ENCODE measurements at places on chromosomes 13 and 19.

GRCh38 chr19:23983406-23983805 is 68.7 kb downstream of the ZNF726 start:
- no peak for DNase-seq

DNA sequence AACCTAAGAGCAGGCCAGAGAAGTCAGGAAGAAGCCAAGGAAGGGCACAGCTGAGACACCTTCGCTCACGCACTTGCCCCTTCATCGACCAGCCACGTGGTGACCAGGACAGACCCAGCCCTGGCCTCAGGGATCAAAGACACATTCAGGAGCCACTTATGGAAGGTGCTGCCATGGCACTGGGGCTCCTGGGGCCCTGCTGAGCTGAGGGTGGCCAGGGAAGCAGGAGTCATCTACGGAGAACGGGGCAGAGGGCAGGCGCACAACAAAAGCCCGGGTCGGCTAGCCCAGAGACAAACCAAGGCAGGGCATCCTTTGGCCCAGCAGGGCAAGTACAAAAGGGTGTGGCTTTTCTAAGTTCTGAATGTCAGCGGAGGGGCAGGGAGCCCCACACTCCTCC is 2.3 kb downstream of the PLPP2 start:
- no peak for DNase-seq

GRCh38 chr13:51793570-51794271 is 10.2 kb downstream of the DHRS12 start:
- DNase-seq = no peak

DNA sequence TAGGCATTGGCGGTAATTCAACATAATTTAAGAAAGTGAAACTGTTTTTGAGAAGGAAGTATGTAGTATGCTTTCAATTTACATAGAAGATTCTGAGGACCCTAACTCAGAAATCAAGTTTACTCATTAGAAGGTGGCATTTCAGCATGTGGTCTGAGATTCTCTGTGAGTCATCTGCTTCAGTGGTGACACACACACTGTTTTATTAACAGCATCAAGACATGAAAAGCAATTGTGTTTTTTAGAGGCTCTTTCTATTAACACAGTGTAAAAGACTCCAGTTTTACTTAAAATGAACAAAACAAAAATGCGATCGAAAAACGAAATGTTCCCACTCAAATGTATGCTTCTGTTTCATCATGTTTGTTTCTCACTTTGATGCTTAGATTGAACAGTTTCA is 802.1 kb upstream of the SLITRK6 start:
- no peak for DNase-seq

DNA sequence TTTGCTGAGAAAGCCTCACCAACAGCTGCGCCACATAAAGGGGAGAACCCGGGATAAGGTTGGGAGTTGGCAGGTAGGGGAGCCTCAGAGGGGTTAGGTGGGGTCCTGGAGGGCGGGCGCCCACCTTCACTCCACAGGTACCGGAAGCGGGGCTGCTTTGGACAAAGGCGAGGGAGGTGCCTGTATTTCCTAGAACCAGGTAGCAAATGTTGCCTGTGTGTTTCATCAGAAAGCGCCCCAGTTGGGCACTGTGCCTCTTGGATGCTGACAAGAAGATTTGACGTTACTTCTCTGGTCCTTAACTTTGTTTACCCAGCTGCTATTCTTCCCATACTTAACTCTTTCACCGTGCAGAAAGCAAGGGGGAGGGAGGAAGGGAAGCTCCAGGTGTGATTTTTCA is 278.9 kb downstream of the ZNF536 start:
- DNase-seq = no peak

- DNase-seq = no peak
Measured at GRCh38 chr13:77916488-77916887, 2.1 kb downstream of the EDNRB start.

- DNase-seq = no peak
Measured at GRCh38 chr13:43787518-43787891, 733 bp upstream of the ENOX1 start.

- no peak for DNase-seq
Measured at GRCh38 chr13:40206241-40207000, 460.0 kb downstream of the FOXO1 start.

DNA sequence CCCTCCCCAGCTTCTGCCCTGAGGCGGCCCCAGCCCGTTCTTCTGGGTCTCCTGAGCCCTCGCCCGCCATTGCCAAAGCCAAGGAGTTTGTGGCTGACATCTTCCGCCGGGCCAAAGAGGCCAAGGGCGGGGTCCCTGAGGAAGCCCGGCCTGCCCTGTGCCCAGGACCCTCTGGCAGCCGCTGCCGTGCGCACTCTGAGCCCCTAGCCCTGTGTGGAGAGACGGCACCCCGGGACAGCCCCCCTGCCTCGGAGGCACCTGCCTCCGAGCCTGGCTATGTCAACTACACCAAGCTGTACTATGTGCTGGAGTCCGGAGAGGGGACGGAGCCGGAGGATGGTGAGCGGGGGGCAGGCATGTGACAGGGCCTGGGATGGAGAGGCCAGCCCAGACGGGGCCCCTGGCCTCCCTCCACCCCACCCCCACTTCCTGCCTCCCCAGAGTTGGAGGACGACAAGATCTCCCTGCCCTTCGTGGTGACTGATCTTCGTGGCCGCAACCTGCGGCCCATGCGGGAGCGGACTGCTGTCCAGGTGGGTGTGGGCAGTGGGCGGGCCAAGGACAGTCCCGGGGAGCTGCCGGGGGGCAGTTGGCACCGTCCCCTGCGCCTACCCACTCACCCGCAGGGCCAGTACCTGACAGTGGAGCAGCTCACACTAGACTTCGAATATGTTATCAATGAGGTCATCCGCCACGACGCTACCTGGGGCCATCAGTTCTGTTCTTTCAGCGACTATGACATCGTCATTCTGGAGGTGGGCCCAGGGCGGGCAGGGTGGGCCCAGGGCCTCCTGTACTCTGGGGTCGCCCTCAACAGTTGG is 7.0 kb downstream of the DCAF15 start:
- DNase-seq = no peak

DNA sequence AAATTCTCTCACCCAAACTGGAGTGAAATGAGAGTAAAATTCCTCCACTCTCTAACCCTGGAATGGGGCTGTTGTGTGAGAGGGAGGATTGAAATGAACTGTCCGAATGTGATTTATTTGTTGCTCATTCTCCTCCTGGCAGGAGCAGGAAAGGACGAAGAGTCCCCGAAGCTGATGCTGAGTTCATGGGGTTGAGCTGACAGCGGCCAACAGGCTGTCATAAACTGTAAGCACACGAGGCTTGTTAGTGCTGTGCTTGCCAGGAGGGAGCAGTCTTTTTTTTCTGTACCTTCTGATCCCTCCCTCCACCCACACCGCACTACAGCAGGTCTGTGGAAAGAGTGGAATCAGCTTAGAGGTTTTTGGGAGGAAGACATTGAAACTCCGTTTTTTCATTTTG is 33.1 kb upstream of the ZNF331 start:
- DNase-seq = no peak

- DNase-seq = no peak
Measured at GRCh38 chr13:112997188-112998130, 28.4 kb downstream of the MCF2L start.

- DNase-seq = no peak
Measured at GRCh38 chr19:40244579-40245317, 18.3 kb upstream of the CCNP start.

DNA sequence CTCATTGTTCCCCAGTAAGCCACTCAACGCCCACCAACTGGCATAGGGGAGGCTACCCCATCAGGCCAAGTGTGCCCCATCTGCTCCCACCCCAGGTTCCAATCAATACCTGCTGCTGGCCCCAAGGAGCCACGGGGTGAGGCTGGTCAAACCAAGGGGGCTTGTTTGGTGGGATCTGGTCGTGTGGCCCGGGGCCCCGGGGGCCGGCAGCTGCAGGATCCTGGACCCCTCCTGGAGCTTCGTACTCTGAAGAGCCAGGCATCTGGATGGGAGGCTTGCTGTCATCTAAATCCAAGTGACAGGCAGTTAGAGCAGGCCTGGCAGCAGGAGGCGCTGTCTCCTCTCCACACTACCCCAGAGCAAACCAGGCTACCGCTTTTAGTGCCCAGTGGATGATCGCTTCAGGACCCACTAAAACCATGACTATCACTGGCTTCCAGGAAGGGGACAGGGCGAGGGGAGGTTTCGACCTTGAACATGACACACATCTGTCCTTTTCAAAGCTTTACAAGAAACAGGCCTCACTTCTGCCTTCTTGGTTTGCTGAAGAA is 14.2 kb downstream of the CHERP start:
- DNase-seq = no peak

- no peak for DNase-seq
Measured at GRCh38 chr13:113863524-113864272, at the start of gene GAS6. GAS6 (minus strand) TSS chr13:113864076; CDS start chr13:113863920, 156 bp downstream.

GRCh38 chr19:416416-416815 is 7.5 kb upstream of the C2CD4C start:
- no peak for DNase-seq

- DNase-seq = no peak
Measured at GRCh38 chr13:41459432-41460073, 2.2 kb downstream of the RGCC start.

GRCh38 chr19:6531163-6531955 is 533 bp downstream of the TNFSF9 start:
- no peak for DNase-seq

DNA sequence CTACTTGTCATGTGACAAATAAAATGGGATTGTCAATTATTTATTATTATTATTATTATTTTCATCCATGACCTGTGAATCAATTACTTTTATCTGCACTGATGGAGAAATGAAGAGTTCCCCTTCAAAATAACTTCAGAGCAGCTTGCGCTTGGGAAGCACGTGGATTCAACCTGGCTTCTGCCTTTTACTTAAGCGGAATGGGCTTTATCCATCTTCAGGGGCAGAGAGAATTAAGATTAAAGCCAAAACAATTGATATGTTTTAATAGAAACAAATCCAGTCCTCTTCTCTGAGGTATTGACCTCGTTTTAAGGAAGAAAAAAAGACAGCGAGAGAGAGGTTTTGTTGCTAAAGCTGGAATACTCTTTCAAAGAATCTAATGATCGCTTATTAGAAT is 876 bp downstream of the SACS start:
- no peak for DNase-seq

DNA sequence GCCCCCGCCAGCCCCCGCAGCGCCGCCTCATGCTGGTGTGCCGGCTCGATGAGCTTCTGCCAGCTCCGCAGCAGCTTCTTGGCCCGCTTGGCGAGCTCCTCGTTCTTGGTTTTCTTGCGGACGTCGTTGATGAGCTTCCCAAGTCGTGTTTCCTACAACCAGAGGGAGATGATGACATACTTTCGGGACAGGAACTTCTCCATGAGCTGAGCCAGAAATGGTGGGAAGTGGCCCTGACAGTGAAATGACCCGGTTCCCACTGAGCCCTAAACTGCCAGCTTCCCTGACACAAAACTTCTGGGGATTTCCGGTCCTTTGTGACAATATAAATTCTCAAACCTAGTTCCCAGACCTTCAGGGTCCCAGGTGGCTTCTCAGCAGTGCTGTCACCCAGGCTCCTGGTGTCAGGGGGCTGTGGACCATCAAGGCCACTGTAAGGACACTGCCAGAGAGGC is 5.3 kb upstream of the SLC35E1 start:
- DNase-seq = no peak

DNA sequence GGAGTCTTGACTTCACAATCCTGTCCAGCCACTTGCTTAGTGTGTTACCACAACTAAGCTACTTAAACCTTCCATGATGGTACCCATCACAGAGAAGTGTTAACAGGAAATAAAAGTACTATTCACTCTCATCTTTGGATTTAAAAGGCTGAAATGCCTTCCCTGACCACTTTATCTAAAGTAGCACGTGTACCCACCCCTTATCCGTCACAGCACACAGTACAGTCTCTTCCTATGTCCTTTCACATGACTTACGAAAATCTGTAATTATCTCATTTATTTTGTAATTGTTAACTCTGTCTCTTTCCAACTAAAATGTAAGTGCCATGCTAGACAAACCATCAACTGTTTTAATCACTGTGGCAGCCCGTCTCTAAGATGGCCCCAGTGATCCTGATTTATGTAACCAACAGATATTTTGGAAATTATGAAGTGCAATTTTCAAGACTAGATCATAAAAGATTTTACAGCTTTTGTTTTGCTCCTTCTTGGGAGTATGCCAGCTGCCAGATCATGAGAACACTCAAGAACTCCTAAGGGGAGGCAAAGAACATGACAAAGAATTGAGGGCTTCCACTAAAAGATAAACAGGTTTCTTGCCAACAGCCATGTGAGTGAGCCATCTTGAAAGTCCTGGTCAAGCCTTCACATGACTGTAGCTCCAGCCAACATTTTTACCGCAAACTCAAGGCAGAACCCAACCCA is 44.9 kb downstream of the DIAPH3 start:
- no peak for DNase-seq

GRCh38 chr13:25796474-25796873 is 255.3 kb downstream of the SHISA2 start:
- DNase-seq = no peak

GRCh38 chr13:110133425-110134235 is 173.3 kb downstream of the COL4A1 start:
- DNase-seq = no peak

DNA sequence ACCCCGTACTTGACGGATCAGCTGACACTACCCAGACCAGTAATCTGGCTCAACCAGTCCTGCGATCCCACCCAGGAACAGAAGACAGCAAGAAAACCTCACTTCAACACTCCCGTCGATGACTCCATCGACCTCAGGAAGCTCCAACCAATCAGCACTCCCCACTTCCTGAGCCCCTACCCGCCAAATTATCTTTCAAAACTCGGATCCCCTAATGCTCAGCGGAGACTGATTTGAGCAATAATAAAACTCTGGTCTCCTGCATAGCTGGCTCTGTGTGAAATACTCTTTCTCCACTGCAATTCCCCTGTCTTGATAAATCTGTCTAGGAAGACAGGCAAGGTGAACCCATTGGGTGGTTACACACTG is 1.2 kb downstream of the LSM4 start:
- DNase-seq = no peak

GRCh38 chr19:50427318-50427925 is 5.3 kb upstream of the MYBPC2 start:
- DNase-seq = no peak

GRCh38 chr13:44422755-44423643 is 49.4 kb downstream of the SERP2 start:
- DNase-seq = no peak

GRCh38 chr19:3270902-3271301 is 46.4 kb downstream of the CELF5 start:
- no peak for DNase-seq

GRCh38 chr19:30449078-30449590 is 77.0 kb downstream of the ZNF536 start:
- no peak for DNase-seq

- no peak for DNase-seq
Measured at GRCh38 chr13:75132701-75133695, 349.0 kb downstream of the TBC1D4 start.

GRCh38 chr19:13974073-13974472 is 21.8 kb downstream of the DCAF15 start:
- no peak for DNase-seq
